Stimulated activated CD4-positive, alpha-beta T cell treated with anti-CD3 and anti-CD28 coated beads, TNF-alpha, amount 100 ng/mL, for 4 hours (primary cell): ENCODE measurements at places on chromosomes 4 and X.

- no peak for DNase-seq
These were observed 117.2 kb downstream of the CFAP299 start for GRCh38 chr4:80452768-80453167.

- DNase-seq: no peak
These were observed 106.8 kb upstream of the FAM47A start for GRCh38 chrX:34238896-34239295.

DNA sequence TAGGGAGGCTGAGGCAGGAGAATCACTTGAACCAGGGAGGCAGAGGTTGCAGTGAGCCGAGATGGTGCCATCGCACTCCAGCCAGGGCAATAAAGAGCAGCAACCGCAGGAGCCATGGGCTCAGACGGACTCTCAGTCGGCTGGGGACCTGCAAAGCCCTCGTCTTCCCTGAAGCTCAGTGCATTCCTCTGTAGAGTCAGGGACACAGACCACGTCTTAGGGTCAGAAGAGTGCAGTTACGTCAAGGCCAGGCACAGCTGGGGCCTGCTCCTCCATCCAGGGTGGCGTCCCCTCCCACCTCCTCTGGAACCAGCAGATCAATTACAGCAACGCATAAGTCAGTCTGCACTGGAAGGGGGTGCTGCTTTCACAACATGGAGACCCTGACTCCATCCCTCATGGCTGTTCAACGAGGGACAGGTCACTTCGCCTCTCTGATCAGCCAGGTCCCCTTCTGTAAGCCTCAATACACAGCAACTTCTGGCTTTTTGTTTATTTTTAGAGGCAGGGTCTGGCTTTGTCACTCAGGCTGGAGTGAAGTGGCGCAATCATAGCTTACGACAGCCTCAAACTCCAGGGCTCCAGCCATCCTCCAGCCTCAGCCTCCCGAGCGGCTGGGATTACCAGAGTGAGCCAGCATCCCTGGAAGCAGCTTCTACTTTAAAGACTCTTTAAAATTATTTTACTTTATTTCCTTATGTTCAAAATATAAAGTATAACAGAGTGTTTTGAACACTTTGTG, 76.4 kb downstream of the ZFYVE28 start:
- no peak for DNase-seq

DNA sequence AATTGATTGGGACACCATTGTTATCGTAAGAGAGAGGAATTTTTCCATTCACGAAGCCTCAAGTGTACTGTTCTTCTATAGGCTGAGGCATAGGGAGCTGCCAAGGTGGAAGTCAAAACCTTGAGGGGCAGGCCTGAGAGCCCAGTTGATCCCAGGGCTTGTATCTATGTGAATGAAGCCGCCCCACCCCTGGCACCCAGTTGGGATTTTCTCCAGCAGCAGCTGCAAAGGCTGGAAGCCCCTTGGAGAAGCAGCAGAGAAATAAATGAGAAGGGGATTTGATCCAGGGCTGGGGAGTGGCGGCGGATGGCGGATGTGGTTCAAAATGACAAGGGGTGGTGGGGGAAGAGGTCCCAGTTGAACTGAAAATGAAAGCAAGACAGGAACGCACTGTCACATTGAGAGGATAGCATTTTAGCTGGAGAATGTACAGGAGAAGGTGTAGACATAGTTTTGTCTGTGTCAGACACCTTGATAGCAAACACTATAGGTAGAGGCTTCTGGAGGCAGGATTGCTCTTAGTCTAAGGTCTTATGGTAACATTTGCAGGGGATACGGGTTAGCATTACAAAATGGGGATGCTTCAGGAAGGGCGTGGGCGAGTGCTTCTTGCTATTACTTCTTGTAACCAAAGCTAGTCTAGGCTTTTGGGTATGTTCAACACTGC, 32.6 kb downstream of the DOCK11 start:
- peak; percentile 16 for DNase-seq

DNA sequence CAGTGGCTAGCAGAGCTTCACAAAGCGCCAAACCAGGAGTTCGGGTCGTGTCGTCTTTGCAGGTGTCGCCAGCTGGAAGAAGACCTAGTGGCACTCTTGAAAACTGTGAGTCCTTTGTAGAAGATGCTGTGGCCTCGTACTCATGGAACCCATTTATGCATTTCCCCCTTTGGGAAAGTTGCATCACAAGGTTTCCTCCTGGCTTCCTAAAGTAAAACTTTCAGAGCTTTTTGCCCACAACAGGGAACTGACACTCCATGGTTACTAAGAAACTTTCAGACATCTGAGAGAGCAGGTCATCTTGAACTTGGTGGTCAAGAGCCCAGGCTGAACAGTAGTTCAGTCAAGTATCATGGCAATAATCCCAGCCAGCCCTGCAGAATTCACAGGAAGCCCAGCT, 15.9 kb upstream of the NOCT start:
- no peak for DNase-seq

- no peak for DNase-seq
These were observed 151.5 kb downstream of the CENPC start for GRCh38 chr4:67393699-67394281.

DNA sequence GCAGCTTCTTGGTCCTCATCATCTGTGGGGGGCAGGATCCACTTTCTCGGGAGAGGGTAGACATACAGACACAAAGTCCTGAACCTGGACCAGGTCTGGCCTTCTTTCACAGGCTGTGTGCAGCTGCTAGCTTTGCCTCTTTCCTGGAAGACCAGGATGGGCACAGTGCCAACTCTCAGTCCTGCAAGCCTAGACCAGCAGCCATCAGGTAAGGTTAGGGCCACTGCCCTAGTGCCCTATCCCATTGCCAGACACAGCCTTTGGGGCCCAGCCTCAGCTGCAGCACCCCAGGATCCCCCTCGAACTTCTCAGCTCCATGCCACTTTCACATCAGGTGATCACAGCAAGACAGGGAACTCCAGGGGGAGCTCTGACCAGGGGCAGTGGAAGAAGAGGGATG, 38.4 kb downstream of the ZNF185 start:
- DNase-seq: no peak

DNA sequence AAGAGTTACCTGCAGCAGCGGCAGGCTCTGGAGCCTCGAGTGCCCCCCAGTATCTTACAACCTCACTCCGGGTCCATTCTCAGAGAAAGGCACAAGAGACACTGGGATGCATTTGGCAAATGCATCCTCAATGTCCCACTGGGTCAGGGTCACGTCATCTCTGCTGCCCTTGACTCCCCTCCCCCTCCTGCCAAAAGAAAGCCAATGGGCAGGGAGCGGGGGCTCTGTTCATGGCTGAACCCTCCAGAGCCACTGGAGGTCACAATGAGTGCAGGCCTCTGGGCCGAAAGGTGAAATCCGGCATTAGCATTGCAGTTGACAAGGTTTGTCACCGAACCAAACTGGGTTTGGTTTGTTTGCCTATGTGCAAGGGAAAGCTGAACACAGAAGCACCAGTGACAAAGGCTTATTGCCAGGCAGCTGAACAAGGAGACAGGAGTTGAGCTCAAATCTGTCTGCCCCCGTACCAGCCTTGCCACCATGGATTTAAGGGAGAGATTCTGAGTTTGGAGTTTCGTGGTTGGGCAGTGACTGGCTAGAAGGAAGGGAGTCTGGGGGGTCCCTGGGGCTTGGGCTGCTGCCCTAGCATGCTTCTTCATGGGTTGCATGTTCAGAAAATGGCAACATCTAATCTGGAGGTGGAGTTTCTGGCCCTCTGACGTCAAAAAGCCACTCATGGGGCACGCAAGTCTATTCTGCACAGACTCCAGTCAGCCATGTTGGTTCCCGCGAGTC, 64.3 kb downstream of the HTRA3 start:
- no peak for DNase-seq

GRCh38 chrX:151363316-151363715, 33.7 kb upstream of the VMA21 start:
- no peak for DNase-seq

DNA sequence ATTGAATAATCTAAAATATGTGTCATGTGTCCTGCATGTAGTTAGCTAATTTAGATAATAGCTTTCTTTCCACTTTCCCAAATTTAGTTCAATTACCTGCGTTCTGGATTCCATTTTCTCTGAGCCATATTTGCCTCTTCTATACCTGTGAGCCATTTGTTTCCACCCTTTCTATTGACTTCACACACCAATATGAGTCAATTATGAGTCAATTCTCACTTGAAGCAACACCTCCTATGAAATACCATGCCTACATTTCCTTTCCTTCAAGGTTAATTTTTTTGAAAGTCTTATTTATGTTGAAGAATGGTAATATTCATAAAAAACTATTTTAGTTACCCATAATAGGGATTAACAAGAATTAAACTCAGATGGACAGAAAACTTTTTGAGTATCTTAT, 25.8 kb downstream of the NPY2R start:
- no peak for DNase-seq

DNA sequence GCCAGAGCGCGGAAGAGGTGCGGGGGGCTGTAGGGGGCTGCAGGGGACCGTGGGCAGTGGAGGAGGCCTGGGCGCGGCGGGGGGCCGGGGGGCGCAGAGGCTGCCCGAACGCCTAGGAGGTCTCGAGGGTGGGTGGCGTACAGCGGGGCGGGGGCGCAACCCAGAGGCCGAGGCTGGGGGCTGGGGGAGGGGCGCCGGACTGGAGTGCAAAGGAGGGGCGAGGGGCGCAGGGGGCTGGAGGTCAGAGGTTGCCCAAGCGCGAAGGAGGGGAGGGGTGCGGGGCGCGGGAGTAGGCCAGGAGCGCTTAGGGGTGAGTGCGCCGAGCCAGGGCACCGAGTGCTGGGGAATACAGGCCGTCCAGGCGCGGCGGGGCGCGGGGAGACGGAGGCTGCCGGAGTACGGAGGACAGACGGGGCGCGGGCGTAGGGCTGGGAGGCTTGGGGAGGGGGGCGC, 255 bp downstream of the GYG2 start:
- no peak for DNase-seq

DNA sequence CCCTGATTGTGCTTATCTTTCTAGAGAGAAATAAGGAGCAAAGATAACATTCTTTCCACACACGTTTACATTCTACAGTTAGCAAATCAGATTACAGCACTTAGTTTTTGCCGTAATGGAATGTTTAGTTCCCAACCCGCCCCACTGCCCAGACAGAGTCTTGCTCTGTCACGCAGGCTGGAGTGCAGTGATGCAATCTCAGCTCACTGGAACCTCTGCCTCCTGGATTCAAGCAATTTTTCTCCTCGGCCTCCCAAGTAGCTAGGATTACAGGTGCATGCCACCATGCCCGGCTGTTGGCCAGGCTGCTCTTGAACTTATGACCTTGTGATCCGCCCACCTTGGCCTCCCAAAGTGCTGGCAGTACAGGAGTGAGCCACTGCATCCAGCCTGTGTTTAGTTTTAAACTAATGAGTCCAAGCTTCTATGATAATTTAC, 8.4 kb upstream of the PRPS1 start:
- DNase-seq: no peak

GRCh38 chr4:3243136-3243780, 5.7 kb upstream of the MSANTD1 start:
- DNase-seq: no peak

DNA sequence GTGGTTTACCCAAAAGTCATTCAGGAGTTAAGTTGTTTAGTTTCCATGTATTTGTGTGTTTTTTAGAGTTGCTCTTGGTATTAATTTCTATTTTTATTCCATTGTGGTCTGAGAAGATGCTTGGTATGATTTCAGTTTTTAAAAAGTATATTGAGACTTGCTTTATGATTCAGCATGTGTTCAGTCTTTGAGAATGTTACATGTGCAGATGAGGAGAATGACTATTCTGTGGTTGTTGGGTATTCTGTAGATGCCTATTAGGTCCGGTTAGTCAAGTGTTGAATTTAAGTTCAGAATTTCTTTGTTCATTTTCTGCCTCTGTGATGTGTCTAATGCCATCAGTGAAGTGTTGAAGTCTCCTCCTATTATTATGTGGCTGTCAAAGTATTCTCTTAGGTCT, 249.4 kb downstream of the ARHGAP10 start:
- no peak for DNase-seq

DNA sequence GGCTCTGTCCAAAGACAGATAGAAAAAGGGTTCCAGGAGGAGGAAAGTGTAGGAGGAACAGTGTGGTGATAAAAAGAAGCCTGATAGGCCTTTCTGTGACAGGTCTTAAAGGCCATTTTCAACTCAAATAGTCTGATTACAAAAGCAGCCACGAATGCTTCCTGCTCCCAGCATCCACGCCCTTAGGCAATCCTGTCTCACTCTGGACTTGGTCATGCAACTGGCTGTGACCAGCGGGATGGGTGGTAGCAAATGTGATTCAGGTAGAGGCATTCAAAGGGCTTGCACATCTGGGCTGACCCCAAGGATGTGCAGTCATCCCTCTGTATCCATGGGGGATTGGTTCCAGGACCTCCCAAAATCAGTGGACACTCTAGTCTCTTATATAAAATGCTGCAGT, 14.4 kb upstream of the SEPSECS start:
- no peak for DNase-seq

- DNase-seq: no peak
These were observed 17.9 kb downstream of the LRBA start for GRCh38 chr4:150997141-150997540.

DNA sequence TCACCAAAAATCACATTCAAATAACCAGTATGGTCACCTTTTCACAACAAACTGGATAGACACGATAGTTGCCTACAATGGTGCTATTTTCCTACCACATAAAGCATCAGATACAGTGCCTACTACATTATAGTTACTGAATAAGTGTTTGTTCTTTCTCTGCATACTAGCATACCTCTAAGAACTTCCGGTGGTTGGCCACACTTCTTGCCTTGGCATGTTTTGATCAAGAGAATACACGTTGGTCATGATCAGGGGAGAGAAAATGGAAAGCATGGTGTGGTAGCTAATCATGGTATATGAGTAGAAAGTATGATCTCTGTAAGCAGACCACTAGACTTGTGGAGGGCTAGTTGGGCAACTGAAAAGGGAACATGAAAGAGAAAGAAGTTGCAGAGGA, 322.8 kb upstream of the DIAPH2 start:
- no peak for DNase-seq

GRCh38 chr4:138671606-138672084, 343.9 kb upstream of the NOCT start:
- no peak for DNase-seq

DNA sequence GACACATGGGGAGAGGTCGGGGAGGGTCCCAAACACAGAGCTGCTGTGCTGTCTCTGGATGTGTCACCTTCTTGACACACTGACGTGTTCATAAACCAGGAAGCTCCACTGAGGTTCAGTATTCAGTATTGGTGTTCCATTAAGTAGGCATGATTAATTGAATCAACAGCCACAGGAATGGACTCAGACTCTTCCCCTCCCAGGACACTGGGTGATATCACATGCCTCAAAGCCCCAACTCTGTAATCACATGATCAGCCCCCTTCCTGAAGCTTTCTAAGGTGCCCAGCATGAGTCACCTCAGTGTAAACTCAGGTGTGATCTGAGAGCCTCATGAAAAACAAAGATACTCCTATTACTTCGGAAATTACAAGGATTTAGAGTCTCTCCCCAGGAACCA, 21.1 kb upstream of the HNRNPD start:
- no peak for DNase-seq

DNA sequence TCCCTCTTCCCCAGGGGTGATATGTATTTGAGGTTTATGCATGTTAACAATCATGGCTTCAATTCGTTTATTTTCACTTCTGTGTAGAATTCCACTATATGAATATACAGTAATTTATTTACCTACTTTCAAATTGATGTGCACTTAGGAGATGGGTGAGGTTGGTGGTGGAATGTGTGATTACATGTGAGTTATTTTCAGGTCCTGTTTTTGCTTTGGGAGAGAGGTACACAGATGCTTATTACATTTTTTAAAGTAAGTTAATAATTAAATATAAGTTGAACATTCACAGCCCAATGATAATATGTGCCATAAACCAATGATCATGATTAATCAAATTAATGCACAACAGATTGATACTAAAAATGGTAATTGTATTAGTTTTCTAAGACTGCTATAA, 79.5 kb downstream of the SPRY1 start:
- DNase-seq: no peak
